ENCODE measurements at places on chromosomes 6 and 20.

GRCh38 chr20:38216201-38216600 is 44.3 kb downstream of the KIAA1755 start:
- no peak for DNase-seq

DNA sequence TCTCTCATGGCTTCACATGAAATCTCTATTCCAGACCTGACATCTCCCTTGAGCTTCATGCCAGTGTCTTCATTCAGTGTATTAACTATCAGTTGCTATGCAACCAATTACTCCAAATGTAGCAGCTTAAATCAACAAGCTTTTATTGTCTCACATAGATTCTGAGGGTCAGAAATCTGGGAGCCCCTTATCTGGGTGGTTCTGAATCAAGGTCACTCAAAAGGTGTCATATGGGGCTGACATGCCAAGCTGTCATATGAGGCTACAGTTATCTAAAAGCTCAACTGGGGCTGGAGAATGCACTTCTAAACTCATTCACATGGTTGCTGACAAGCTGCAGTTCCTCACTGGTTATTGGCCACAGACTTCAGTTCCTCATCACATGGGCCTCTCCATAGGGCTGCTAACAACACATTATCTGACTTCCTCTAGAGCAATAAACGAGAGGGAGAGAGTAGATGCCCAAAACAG is 7.3 kb upstream of the CGA start:
- DNase-seq = no peak

DNA sequence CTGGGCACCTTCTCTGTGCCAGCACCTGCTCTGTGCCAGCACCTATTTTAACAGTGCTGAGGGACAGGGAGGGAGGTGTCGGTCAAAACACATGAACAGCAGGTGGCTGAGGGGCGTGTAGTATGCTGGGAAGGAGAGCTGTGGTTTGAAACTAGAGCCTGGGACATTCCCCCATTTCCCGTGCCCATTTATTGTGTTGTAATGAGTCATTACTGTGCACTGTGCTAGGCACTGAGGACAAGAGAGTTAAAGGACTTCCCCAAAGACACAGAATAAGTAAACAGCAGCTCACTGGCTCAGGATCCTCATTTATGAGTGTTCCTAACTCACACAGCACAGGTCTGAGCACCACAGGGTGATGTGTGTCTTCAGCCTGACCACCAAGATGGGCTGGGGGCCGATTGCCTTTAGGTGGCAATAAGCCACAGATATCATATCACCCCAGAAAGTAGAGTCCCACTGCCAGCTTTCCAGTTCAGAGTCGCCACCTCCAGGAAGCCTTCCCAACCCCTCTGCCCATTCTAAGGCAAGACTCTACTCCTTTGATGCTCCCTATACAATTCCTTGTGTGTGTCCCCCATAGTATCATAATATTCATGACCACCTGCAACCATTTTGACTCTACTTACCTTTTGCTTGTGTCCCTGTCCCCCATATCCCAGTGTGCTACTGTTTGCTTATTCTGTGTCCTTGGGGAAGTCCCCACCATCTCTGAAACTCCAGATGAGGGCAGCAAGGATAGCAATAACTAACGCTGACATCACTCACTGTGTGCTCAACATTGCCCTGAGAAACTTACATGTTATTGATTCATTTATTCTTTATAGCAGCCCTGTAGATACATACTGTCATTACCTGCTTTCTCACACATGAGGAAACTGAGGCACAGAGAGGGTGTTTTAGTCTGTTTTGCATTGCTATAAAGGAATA is 87.3 kb downstream of the TOX2 start:
- no peak for DNase-seq

DNA sequence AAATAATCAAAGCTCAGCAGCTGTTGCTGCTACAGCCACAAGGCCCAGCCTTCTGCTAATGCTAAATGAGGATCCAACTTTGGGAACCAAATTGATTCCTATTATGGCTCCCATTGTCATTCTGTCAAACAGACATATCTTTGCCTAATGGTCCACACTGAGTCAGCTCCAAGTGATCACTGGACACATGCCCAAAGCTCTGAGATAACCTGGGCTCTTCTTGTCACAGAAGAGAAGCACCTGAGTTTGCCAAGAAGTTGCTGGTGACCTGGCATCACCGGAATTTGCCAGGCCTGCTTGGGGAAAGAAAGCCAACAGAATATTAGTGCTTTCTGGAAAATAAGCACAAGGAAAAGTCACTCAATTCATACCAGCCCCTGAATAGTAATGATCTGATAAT is 5.8 kb downstream of the TNFRSF21 start:
- no peak for DNase-seq

- DNase-seq = no peak
Observed at GRCh38 chr20:58514321-58515232, 622 bp downstream of the APCDD1L start.

DNA sequence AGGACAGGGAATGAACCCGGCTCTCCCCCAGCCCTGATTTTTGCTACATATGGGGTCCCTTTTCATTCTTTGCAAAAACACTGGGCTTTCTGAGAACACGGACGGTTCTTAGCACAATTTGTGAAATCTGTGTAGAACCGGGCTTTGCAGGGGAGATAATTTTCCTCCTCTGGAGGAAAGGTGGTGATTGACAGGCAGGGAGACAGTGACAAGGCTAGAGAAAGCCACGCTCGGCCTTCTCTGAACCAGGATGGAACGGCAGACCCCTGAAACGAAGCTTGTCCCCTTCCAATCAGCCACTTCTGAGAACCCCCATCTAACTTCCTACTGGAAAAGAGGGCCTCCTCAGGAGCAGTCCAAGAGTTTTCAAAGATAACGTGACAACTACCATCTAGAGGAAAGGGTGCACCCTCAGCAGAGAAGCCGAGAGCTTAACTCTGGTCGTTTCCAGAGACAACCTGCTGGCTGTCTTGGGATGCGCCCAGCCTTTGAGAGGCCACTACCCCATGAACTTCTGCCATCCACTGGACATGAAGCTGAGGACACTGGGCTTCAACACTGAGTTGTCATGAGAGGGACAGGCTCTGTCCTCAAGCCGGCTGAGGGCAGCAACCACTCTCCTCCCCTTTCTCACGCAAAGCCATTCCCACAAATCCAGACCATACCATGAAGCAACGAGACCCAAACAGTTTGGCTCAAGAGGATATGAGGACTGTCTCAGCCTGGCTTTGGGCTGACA is 28.8 kb upstream of the ZBP1 start:
- DNase-seq = no peak

DNA sequence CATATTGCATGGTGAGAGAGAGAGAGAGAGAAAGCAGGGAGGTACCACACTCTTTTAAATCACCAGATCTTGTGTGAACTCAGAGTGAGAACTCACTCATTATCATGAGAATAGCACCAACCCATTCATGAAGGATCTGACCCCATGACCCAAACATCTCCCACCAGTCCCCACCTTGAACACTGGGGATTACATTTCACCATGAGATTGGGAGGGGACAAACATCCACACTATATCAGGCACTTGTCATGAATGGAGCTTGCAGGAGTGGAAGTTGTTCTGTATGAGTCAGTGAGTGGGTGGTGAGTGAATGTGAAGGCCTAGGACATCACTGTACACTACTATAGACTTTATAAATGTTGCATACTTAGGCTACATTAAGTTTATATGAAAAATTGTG is 47.7 kb upstream of the RNF182 start:
- no peak for DNase-seq

DNA sequence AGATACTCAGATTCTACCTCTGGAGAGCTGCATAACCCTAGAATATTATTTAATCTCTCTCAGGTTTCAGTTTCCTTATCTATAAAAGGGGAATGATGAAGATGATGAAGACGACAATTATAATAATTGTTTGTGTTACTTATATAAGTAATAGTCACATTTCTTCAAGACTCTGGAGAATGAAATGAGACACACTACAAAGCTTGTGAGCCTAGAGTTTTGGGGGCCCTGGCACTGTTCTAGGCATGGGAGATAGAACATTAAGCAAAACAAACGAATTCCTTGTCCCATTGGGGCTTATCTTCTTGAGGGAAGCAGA is 5.4 kb upstream of the ZNF217 start:
- DNase-seq = no peak

- no peak for DNase-seq
Observed at GRCh38 chr20:11820838-11821237, 96.9 kb upstream of the BTBD3 start.

GRCh38 chr6:108841377-108841855 is 6.8 kb upstream of the ARMC2 start:
- no peak for DNase-seq

DNA sequence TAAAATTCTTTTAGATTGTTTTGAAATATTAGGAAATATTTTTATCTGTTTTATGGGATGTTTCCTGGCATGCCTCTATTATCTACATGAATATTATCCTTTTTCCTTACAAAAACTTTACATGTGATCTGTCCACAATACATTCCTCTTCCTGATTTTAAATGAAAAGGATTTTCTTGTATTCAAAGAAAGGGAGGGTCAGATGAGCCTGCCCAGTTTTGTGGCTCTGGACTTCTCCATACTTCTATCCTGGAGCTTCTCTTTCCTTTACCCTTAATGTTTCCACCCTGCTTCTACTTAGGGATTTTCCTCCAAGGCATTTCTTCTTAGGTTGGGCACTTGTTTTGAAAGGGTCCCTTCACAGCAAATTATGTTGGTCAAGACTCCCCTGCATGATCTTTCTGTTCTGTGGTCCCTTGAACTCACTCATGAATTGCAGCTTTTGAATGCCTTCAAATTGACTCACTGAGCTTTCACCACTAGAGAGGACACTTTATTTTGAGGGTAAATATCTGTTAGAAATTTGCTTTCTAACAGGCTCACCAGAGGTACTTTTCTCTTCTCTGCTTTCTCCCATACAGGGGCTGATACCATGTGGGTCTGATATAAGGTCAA is 104.9 kb downstream of the CENPW start:
- DNase-seq = no peak

- DNase-seq = no peak
Observed at GRCh38 chr6:87333033-87333432, 4.0 kb upstream of the GJB7 start.

- DNase-seq = no peak
Observed at GRCh38 chr6:12635813-12636212, 80.8 kb upstream of the PHACTR1 start.

DNA sequence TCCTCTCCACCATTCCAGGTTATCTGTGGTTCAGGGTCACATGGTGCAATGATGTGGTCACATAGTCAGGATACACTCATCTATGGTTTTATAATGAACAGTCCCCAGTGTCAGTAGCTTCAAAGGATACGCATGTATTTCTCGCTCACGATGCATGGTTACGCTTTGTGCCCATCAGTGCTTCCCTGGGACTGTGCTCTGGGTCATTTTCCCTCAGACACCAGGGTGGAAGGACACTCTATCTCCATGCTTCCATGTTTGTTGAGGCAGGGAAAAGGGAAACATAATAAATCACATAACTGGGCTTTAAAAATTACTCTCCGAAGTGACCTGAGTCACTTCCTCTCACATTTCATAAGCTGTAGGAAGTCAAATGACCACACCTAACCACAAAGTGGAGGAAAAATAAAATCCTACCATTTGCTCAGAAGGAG is 394.8 kb upstream of the NOX3 start:
- no peak for DNase-seq

DNA sequence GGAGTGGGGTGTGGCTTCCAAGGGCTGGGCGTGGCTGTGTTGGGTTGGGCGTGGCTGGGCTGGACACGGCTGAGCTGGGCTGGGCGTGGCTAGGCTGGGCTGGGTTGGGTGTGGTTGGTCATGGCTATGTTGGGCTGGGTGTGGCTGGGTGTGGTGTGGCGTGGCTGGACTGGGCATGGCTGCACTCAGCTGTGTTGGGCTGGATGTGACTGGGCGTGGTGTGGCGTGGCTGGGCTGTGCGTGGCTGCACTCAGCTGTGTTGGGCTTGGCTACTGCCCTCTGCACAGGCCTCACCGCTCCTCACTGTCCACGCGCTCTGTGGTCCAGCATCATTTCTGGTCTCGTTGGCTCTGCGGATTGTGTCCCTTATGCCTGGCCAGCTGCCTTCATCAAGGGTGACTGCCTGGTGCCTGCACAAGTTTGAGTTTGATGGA is 43.5 kb upstream of the SLCO4A1 start:
- DNase-seq = no peak

DNA sequence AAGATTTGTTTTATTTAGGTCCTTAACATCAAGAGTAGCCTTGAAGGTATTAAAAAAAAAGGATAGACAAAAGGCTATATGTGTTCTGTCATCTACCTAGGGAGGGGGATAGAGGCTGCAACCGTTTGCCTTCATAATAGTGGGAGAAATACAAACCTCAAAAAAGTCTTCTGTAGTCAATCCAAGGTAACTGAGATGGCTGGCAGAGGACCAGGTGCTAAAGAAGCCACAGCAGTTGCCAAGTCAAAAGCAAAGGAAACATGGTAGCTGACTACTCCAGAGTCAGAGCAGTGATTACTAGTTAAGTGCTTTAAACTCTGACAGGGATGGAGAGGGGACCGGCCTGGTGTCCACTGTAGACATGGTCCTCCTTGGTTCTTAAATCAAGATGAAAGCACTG is 249.4 kb downstream of the PTPRK start:
- DNase-seq = no peak

GRCh38 chr6:135675862-135676261 is 175.6 kb upstream of the PDE7B start:
- DNase-seq = no peak

DNA sequence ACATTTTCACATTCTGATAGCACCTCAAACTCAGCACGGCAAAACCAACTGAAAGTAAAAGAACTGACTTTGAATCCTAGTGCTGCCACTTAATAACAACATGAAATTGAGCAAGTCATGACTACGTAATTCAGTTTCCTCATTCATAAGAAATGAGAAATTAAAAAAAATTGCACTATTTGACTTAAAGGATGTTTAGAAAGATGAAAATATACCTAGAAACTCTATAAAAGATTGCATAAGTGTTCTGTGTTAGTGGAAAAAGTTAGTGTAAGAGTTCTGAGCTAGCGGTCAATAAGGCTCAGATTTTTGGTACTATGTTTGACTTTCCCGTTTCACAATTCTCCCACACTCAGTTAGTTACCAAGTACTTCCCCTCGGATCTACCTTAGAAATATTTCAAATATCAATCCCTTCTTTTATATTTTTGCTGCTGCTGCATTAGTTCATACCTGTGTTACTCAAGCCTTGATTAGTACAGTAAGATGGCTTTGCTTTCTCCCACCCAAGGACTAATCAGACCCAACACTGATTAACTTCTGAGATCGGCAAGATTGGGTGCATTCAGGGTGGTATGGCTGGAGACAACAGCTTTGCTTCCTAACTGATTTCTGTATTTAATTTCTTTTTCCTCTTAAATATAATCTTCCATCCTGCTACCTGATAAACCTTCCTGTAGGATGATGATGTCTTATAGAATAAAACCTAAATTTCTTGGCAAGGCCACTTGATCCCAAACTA is 25.9 kb downstream of the ECHDC1 start:
- DNase-seq = no peak

GRCh38 chr6:101876431-101876830 is 482.9 kb downstream of the GRIK2 start:
- DNase-seq = no peak

- DNase-seq = no peak
Observed at GRCh38 chr6:122749451-122750050, 30.0 kb upstream of the FABP7 start.

DNA sequence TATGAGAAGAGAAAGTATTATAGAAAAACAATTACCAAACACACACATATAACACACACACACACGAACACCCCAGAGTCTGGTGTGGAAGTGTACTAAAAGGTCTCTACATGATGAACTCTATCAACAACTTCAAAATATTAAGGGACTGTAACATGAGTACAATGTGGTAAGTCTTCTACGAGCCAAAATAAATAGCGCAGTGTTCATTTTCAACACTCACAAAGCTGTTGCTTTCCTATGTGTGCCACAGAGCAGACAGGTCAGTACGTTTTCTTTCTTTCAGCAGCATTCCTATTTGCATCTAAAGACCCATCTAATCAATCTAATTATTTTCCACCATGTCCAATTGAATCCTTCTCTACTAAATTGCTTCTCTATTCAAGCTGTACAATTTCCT is 12.1 kb upstream of the CNKSR3 start:
- no peak for DNase-seq
